Astrocyte (in vitro differentiated cells and primary cell): ENCODE measurements at places on chromosomes 11 and 22.
A peak's percentile ranks its signal among the peaks of the same experiment; 100 is the strongest.

DNA sequence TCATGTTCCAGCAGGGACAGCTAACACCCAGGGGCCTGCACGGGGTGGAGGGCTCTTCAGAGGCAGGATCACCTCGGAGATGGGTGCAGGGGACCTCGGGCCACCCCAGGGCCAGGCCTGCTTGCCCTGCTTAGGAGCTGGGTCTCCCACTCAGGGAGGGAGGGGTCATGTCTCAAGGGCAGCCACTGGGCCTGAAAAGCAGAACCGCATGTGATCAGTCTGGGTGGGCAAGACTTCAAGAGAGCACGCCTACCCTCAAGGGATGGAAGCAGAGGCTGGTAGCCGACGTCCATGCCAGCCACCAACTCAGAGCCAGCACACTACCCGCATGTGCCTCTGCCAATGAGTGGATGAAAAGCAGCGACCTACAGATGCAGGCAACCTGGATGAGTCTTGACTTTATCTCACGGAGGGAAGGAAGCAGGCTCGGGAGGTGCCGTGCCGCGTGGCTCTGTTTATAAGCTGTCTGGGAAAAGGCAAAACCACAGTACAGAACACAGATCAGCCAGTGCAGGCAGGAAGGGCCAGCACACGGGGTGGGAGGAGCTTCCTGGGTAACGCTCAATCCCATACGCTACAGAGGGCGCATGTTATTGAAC is 16.0 kb downstream of the TBX1 start:
- DNase-seq: no peak

DNA sequence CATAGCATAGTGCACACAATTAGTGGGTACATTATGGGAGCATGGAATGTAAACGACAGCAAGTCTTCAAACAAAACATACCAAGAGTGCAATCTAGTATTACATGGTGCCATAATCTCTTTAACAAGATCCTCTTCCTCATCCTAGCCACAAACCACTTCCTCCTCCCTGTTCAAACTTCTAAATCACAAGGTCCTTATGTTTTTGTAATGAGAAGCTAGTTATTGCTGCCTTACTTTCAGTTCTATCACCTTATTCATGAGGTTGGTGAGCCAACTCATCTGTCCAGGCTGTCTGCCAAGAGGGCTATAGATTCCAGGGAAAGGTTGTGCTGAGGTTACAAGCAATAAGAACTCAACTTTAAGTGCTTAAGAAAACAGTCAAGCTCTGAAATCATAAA is 195.4 kb upstream of the ARHGAP20 start:
- peak; percentile 99 for DNase-seq

- DNase-seq: no peak
These were observed 36.1 kb upstream of the PHOX2A start for GRCh38 chr11:72280037-72280436.

GRCh38 chr11:37422511-37422910 is 824.5 kb upstream of the RAG2 start:
- DNase-seq: no peak

GRCh38 chr11:1651411-1651980 is 21.9 kb downstream of the KRTAP5-5 start:
- no peak for DNase-seq
